ENCODE measurements at places on chromosomes 13 and 19.

GRCh38 chr13:81106348-81106747, 765.4 kb upstream of the SPRY2 start:
- no peak for DNase-seq

GRCh38 chr19:17326595-17326966, 8.1 kb downstream of the ANO8 start:
- no peak for DNase-seq

DNA sequence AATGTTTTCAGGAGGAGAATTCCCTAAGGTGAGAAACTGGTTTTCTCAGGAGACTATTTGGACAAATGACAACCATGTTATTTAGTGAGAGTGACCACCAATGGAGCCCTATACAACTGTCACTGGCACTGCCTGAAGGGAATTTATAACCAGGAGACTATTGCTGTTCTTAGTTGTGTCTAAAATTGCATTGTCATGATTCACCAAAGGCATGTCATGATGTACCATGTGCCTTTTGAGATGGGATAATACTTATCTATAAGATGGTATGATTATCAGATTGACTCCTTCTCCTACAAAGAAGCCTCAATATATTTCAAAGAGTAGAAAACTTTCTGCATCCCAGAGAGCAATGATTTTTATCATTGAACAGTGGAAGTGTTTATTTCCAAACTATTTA, 739.4 kb upstream of the GPC6 start:
- no peak for DNase-seq

- no peak for DNase-seq
These were observed 26.2 kb downstream of the WASF3 start for GRCh38 chr13:26583662-26584061.

GRCh38 chr19:44891016-44891882, at the start of gene TOMM40:
TOMM40 (plus strand) TSS chr19:44891254; CDS start chr19:44891416, 162 bp downstream.
- no peak for DNase-seq

All from cardiac muscle cell (in vitro differentiated cells and primary cell).